ENCODE measurements at places on chromosomes 5 and 9. TPM values are rescaled to one million over a fixed set of nuclear protein-coding genes. Genes with fewer than 3 reads are reported as not detected.

LCN2 gene
- not detected for total RNA-seq

S1PR3 gene
- 14.2 TPM for total RNA-seq

ANKRD34B gene
- not detected for total RNA-seq

DDX4 gene
- not detected for total RNA-seq

NDOR1 gene
- 2.2 TPM for total RNA-seq

AQP7 gene
- total RNA-seq, result 0.34 TPM

IL3 gene
- not detected for total RNA-seq

GRIA1 gene
- total RNA-seq, result 0.16 TPM

SCGB3A2 gene
- total RNA-seq, result not detected

FAM221B gene
- not detected for total RNA-seq

TEX48 gene
- total RNA-seq, result not detected

SMIM15 gene
- 84.0 TPM for total RNA-seq

RNF180 gene
- total RNA-seq, result 0.63 TPM

CCL27 gene
- total RNA-seq, result not detected

SLC4A9 gene
- total RNA-seq, result not detected
